RWPE1 (cell line): ENCODE measurements at places on chromosomes 6 and 20.

DNA sequence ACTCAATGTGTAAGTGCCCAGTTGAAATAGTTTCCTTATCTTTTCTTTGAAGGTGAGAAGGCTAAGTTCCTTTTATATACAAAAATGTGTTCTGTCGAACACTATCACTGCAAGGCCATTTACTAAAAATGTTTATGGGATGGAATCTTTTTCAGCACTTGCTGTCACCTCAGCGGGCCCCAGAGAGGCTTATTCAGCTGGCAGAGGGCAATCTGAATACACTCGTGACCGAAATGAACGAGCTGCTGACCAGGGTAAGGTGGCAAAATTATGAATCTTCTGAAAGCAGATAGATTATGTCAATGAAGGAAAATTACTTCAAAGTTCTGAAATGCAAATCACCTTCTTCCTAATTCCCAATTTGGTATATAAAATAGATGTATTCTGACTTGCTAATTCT, 340.2 kb downstream of the ARHGAP18 start:
- no peak for DNase-seq

DNA sequence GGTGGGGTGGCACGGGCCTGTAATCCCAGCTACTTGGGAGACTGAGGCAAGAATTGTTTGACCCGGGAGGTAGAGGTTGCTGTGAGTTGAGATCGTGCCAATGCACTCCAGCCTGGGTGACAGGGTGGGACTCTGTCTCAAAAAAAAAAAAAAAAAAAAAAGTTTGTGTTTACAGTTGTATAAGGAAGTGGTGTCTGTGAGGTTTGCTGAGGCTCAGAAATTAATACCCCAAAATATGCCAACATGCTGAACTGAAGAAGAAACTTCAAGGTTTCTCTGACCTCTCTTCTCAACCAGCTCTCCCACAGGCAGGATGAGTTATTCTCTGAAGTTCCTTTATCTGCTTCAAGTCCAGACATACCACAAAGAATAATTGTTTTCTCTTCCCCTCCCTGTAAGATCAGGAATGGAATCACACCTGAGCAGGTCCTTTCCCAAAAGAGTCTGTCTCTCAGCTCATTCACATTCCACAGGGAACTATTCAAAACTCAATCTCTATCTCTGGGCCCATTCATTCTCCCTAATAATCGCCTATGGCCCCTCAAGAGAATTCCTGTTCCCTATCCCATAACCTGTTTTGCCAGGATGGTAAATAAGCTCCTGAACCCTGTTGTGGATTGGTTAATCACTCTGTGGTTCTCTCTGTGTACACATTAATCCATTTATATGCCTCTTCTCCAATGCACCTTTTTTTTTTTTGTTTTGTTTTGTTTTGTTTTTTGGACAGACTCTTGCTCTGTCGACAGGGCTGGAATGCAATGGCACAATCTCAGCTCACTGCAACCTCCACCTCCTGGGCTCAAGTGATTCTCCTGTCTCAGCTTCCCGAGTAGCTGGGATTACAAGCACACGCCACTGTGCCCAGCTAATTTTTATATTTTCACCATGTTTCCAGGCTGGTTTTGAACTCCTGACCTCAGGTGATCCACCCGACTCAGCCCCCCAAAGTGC, 17.4 kb upstream of the KIFC1 start:
- DNase-seq, result no peak

- no peak for DNase-seq
Measured at GRCh38 chr20:50381771-50382593, 128.2 kb upstream of the PTPN1 start.

DNA sequence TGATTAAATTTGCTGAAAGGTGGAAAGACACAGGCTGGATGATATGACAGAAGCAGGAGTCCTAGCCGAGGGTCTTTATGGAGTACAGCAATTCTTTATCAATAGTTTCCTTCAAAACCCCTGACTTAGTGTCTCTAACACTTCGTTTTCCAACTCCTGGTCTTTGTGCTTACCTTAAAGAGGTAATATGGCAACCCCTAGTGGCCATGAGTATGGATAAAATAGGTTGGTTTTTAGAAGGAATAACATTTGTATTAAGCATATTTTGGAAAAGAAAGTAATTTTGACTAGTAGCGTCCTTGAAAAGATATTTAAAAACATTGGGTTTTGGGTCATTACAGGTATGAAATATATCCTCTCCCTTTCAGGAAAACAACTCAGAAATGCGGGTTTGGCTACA, 51.9 kb downstream of the VGLL2 start:
- DNase-seq, result peak; percentile 45

- no peak for DNase-seq
Measured at GRCh38 chr20:63178446-63178820, 37.5 kb downstream of the YTHDF1 start.

DNA sequence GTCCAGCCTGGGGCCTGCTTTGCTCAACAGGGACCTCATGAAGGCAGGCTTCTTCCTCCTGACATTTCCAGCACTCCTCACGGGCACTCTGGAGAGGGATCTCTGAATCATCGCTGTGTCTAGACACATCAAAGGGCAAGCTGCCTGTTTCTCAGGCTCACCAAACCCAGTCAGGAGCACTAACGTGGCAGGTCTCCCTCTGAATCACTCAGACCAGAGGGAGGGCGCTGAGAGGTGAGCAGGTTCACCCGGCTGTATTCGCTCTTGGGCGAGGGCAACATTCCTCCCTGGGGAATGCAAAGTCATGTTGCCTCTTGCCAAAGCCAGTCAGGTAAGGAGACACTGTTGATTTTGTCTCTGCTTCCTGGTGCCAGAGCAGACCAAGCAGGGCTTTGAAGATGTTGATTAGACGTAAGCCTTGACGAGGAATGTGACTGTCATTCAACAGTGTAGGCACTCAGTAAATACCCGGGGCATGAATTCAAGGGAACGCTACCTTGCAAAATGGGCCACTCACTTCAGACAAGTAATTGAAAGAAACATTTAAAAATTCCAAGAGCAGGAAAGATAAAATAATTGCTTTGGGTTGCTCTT, 50.1 kb downstream of the CYP24A1 start:
- peak; percentile 100 for DNase-seq

- DNase-seq, result no peak
Measured at GRCh38 chr20:11958855-11959254, 41.2 kb downstream of the BTBD3 start.

DNA sequence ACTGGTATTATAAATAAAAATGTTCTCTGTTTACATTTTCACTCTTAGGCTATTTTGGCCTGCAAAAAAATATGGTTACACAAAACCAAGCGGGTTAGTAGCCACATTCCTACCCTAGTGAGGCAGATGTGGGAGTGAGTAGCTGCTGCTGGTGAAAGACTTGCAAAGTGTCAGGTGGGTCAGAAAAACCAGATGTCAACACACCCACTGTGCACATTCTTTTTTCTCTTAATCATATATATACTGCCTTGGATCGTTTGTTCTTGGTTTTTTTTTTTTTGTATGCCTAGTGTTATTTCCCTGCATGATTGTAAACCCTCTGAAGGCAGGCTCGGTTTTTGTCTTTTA, 68.0 kb upstream of the TFB1M start:
- DNase-seq, result no peak

DNA sequence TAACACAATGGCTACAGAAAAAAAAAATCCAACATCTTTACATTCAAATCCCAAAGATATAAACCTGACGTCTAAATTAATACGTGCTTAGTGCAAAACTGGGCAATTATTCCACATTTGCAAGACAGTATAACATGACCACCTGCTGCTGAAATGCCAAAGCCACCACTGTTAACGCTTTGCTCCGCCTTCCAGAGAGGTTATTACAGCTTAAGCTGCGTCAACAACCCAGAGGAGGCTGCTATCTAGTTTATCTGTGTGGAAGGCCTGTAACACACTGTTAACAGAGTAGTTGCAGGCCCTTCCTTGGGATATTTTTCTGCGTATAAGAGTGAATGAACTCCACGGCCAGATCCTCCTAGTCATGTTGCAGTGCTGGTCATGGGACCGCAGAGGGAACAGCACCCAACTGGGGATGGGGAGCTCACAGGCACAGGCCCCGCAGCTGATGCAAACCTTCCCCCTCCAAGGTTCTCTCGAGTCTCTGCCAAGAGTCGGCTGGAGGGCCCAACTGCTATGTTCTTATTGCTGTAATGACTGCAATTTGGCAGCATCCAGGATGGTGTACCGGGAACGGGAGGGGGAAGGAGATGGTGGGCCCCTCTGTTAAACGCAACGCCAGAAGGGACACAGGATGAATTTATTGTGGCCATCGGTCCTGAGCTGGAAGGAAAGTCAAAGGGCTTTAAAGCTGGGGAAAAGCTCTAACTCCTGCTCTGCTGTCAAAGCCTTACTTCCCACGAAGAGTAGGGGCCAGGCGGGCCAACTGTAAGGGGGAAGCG, 993 bp upstream of the NCOA7 start:
- DNase-seq, result no peak

DNA sequence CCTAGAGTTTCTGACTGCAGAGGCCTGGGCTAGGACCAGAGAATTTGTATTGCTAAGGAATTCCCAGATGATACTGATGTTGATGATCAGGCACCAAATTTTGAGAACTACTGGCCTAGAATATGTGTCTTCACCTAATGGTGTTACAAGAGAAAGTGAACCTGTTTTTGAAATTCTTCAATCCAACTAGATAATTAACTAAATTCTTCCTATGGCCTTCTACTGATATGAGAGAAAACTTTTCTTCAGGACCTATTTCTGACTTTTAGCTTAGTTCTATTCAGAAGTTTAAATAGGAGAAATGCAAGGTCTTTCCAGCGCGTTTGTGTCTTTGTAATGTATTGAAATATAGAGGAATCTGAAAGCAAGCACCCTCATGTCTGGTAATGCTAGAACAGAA, 7.3 kb downstream of the NKAIN2 start:
- DNase-seq, result no peak

DNA sequence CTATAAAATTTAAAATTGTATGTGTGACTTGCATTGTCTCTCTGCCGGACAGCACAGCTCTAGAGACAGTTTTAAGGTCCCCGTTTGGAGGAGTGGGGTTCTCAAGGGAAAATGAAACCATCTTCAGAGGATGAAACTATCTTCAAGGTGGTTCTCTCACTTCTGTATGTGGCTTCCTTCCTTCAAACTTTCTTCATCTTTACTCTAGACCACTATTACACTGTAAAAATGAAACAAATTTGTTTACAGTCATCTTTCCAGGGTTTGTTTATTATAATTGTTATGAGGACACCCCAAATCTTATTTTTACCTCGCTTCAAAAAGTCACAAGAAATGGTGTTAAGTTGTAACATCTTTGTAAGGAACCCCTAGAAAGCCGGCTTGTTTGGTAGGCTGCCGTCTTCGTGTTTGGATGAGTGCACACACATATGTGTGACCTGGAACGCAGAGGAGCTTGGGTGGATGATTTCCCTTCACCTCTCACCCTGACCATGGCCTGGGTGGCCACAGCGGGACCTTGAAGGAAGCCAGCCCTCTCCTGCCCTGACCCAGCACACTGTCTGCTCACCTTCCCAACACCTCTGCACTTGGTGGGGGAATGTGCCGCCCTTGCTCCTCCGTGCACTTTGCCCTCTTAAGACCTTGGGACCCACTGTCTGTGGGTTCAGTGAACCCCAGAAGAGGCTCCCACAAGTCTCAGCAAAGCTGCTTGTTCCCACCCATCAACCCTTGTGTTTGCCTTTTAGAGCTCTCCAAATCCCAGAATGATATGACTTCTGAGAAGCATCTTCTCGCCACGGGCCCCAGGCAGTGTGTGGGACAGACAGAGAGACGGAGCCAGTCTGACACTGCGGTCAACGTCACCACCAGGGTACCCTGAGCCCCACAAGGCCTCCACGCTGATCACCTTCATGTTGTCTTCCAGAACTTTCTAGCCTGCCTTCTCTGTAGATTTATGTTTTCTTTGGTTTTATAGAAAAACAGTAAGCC, 67.8 kb downstream of the SYTL3 start:
- DNase-seq, result no peak

- no peak for DNase-seq
Measured at GRCh38 chr20:24136659-24137246, 148.2 kb upstream of the GGTLC1 start.

DNA sequence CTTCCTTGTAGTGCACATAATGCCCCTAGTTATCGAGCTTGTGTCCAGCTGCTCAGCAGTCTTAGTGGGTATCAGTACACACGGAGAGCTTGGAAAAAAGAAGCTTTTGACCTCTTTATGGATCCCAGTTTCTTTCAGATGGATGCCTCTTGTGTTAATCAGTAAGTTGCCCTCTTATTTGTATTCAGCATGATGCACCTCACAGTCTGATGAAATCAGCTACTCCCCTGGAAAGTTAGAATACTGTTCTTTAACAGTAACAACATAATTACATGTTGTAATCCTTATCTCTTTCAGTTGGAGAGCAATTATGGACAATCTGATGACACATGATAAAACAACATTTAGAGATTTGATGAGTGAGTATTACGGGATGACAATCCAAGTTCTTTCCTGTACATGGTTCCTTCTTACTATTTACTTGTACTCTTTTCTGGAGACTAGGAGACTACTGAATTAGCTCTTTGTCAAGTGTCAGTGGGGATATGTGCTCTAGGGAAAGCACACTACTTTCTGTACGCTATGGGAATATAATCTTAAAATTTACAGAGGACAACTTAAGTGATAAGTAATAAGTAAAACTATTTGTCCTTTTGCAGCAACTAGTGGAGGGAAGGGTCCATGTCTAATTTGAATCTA, 39.1 kb downstream of the PGM3 start:
- no peak for DNase-seq

GRCh38 chr20:61558726-61559125, 306.7 kb downstream of the CDH4 start:
- DNase-seq, result peak; percentile 41

DNA sequence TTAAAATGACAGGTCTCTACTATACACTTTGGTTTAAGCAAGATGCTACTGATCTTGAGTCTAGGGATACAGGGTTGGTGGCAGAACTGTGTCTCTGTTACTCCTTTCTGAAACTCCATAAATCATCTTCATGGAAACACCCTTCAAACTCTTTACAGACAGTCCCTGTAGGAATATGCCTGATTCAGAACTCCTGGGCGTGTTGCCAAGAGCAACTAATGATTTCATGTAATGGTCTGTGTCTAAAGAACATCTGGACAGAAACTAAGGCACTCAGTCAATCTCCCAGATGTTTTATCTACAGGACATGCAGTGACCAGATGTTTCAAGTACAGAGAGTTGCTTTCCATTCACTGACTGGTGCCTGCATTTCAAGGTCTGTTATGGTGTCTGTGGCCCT, 464.4 kb upstream of the CHD6 start:
- peak; percentile 11 for DNase-seq

- DNase-seq, result no peak
Measured at GRCh38 chr6:154602708-154603107, 92.2 kb upstream of the CNKSR3 start.

DNA sequence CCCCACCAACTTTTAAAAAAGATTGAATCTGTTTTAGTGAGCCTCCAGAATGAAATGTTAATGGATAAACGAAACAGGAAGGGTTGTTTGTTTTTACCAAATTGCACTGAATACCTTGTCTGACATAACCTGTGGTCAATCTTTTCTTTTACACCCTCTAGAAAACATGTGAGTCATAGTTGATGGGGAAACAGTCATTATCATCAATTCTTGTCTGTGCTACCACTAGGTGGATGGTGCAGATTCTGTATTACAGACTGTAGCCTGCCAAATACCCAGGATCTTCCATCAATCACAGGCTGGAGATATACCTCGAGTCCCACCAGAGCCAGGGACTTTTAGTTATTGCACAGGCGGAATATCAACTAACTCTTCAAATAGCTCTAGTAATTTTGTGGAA, 29.5 kb upstream of the PKIB start:
- DNase-seq, result peak; percentile 39
